ENCODE measurements at places on chromosomes 2 and 18.
A peak's percentile ranks its signal among the peaks of the same experiment; 100 is the strongest.

DNA sequence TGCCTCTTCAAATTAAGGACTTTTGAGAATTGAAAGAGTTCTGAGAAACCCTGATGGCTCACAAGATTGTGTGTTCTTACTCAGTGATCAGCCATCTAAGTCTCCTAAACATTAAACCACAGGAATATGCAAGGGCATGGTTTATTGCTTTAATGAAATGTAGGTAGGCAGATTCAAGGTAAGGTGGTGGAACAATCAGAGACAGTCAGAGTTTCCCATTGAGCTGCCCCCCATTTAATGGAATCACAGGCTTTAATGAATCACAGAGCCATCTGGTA, 107.8 kb upstream of the LRATD1 start:
- H3K27me3 ChIP-seq, result no peaks in the 10 kb centered on the region
- H3K36me3 ChIP-seq, result no peaks in the 10 kb centered on the region
- no peaks in the 10 kb centered on the region for H3K4me1 ChIP-seq
- no peak overlapping the region for H3K4me3 ChIP-seq
- H3K27ac ChIP-seq, result no peak overlapping the region

DNA sequence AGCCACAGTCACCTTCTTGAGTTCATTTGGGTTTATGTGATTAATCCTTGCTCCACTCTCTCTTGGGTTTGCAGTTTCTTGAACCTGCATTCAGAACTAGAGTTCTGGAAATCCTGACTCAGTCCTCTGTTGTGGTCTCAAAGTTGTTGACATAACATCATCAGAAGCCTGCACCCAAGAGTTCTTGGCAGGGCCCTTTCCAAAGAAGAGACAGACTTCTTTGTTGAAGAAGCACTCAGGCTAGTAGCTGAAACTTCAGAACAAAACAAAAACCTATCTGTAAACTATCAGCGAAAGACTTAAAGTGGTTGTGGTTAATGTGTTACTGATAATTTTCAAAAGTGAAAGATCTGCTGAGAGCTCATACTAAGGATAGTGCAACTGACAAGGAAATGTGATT, 120.8 kb downstream of the FAM168B start:
- no peak overlapping the region for H3K4me3 ChIP-seq
- no peak overlapping the region for H3K27ac ChIP-seq
- no peak for DNase-seq
- no peaks in the 10 kb centered on the region for H3K36me3 ChIP-seq
- no peaks in the 10 kb centered on the region for H3K4me1 ChIP-seq
- H3K27me3 ChIP-seq, result no peaks in the 10 kb centered on the region

GRCh38 chr2:192539306-192539705, 344.6 kb upstream of the TMEFF2 start:
- no peak overlapping the region for H3K4me3 ChIP-seq
- DNase-seq, result no peak
- no peak overlapping the region for H3K27ac ChIP-seq
- no peaks in the 10 kb centered on the region for H3K4me1 ChIP-seq
- no peaks in the 10 kb centered on the region for H3K27me3 ChIP-seq

GRCh38 chr2:231364961-231365810, 30.3 kb upstream of the B3GNT7 start:
- DNase-seq, result no peak
- no peaks in the 10 kb centered on the region for H3K36me3 ChIP-seq
- H3K4me3 ChIP-seq, result no peak overlapping the region
- no peak overlapping the region for H3K27ac ChIP-seq
- peaks cover 26% of the 10 kb centered on the region for H3K4me1 ChIP-seq

DNA sequence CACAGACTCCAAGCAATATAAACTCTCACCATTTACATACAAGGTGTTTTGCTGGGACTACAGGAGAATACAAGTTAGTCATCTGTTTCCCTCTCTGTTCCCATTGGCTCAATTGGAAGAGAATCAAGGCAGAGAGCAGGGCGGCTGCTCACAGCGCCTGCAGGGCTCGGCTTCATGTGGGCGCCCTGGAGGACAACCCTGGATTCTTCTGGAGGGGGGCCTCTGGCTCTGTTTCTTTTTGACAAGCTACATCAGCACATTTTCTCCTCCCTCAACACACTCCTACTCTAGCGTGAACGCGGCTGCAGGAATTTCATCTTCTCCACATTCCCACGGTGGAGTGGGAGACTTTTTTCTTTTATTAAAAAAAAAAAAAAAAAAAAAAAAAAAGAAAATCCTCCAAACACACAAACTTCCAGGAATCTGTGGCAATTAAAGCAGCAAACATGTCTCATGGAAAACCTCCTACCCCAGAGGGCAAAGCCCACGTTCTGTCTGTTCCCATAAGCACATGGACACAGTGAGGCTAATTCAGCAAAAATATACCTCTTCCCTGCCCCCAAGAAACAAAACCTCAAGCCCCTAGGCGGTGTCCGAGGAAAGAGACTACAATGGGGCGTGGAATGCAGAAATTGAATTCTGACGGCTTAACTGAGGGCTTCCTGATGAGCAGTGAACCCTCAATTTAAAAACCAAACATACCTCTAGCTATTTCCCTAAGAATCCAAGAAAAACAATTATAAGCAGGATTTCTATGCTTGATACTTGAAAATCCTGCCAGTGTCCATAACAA, 50.6 kb downstream of the PARD6G start:
- H3K4me1 ChIP-seq, result no peaks in the 10 kb centered on the region
- no peak overlapping the region for H3K4me3 ChIP-seq
- H3K27ac ChIP-seq, result peak overlapping the region; percentile 19
- no peak for DNase-seq

- H3K4me3 ChIP-seq, result no peak overlapping the region
- H3K27me3 ChIP-seq, result no peaks in the 10 kb centered on the region
- no peak for DNase-seq
These were observed 145.5 kb downstream of the FTCDNL1 start for GRCh38 chr2:199705538-199705937.

GRCh38 chr18:44766450-44766849, 85.8 kb downstream of the SETBP1 start:
- DNase-seq, result no peak
- no peaks in the 10 kb centered on the region for H3K36me3 ChIP-seq
- H3K4me3 ChIP-seq, result no peak overlapping the region
- H3K27me3 ChIP-seq, result no peaks in the 10 kb centered on the region
- H3K27ac ChIP-seq, result no peak overlapping the region
- no peaks in the 10 kb centered on the region for H3K4me1 ChIP-seq

GRCh38 chr18:44171301-44171700, 509.4 kb upstream of the SETBP1 start:
- H3K36me3 ChIP-seq, result no peaks in the 10 kb centered on the region
- H3K4me1 ChIP-seq, result no peaks in the 10 kb centered on the region
- no peak for DNase-seq
- no peak overlapping the region for H3K4me3 ChIP-seq

GRCh38 chr2:45578056-45578843, 32.8 kb downstream of the SRBD1 start:
- H3K4me3 ChIP-seq, result no peak overlapping the region
- H3K27me3 ChIP-seq, result no peaks in the 10 kb centered on the region
- no peaks in the 10 kb centered on the region for H3K4me1 ChIP-seq
- peaks cover 12% of the 10 kb centered on the region for H3K36me3 ChIP-seq
- DNase-seq, result no peak

- H3K4me3 ChIP-seq, result peak overlapping the region; percentile 22
- H3K27ac ChIP-seq, result no peak overlapping the region
- peaks cover 7% of the 10 kb centered on the region for H3K4me1 ChIP-seq
- H3K27me3 ChIP-seq, result peaks cover 58% of the 10 kb centered on the region
- DNase-seq, result no peak
These were observed 12.4 kb downstream of the KIF5C start for GRCh38 chr2:148887350-148888002.

DNA sequence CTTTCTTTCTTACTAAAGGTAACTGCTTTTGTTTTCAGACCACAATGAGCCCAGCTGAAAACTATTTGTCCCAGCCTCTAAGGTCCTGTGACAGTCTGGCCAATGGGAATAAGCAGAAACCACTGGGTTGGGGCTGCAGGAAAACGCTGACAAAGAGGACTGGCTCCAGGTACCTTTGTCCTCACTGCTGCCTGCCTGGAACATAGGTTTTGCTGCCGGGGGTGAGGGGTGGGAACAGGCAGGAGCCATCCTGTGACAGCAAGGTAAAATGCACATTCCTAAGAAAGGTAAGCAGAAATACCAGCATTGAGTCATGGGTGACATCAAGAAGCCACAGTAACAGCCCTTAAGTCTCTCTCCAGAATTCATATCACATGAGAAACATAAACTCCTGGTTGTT, 21.6 kb downstream of the PTPN2 start:
- peaks cover 41% of the 10 kb centered on the region for H3K4me1 ChIP-seq
- H3K27ac ChIP-seq, result no peak overlapping the region
- no peak for DNase-seq
- H3K36me3 ChIP-seq, result no peaks in the 10 kb centered on the region

- no peak for DNase-seq
- H3K4me3 ChIP-seq, result no peak overlapping the region
- H3K27ac ChIP-seq, result no peak overlapping the region
- peaks cover 24% of the 10 kb centered on the region for H3K4me1 ChIP-seq
- no peaks in the 10 kb centered on the region for H3K36me3 ChIP-seq
These were observed 146.3 kb downstream of the WDSUB1 start for GRCh38 chr2:159140070-159140769.

DNA sequence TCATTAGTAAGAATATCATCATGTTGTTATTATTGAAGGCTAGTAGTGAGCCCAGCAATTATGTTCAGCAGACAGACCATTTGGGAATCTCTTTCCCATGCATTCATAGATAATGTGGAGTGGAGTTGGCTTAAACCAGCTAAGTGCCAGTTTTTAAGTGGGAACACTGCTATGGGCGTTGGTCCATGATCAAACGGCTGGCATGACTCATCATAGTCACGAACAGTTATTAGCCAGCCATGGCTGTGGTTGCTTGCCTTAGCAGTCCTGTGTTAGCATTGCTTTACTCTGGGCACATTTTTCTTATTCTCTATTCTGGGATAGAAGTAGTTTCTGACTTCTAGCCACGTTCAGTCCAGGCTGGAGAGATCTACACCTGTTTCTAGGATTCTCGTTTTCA, 17.7 kb downstream of the EIF4E2 start:
- H3K36me3 ChIP-seq, result peaks cover 100% of the 10 kb centered on the region
- no peak overlapping the region for H3K4me3 ChIP-seq
- no peaks in the 10 kb centered on the region for H3K27me3 ChIP-seq
- no peak for DNase-seq
- peaks cover 5% of the 10 kb centered on the region for H3K4me1 ChIP-seq

- no peak overlapping the region for H3K27ac ChIP-seq
- H3K27me3 ChIP-seq, result no peaks in the 10 kb centered on the region
- DNase-seq, result no peak
- H3K4me3 ChIP-seq, result no peak overlapping the region
- H3K4me1 ChIP-seq, result no peaks in the 10 kb centered on the region
These were observed 233.4 kb upstream of the GALNT5 start for GRCh38 chr2:157024129-157024528.

GRCh38 chr2:128550389-128550788, 231.7 kb upstream of the HS6ST1 start:
- no peak overlapping the region for H3K27ac ChIP-seq
- no peak overlapping the region for H3K4me3 ChIP-seq
- H3K27me3 ChIP-seq, result no peaks in the 10 kb centered on the region
- H3K4me1 ChIP-seq, result no peaks in the 10 kb centered on the region
- no peaks in the 10 kb centered on the region for H3K36me3 ChIP-seq
- no peak for DNase-seq

GRCh38 chr2:24877067-24877466, 43.0 kb downstream of the ADCY3 start:
- H3K4me3 ChIP-seq, result no peak overlapping the region
- no peak overlapping the region for H3K27ac ChIP-seq
- no peaks in the 10 kb centered on the region for H3K27me3 ChIP-seq
- no peaks in the 10 kb centered on the region for H3K4me1 ChIP-seq
- DNase-seq, result no peak

DNA sequence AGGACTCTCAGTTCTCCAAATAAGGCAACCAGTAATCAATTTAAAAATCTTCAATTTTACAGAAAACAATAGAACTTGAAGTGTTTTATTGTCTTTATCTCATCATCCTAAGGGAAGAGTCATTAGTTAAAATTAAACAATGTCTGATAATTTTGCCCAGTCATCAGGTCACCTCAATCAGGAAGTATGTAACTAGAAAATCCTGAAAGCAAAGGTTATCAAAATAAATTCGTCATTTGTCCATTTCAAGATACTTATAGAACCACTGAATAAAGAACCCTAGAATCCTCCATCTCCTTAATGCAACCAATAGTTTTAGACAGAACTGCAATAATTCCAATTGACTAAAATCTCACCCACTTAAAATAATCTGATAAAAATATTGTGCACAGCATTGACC, 115.2 kb downstream of the NCKAP5 start:
- no peak overlapping the region for H3K27ac ChIP-seq

DNA sequence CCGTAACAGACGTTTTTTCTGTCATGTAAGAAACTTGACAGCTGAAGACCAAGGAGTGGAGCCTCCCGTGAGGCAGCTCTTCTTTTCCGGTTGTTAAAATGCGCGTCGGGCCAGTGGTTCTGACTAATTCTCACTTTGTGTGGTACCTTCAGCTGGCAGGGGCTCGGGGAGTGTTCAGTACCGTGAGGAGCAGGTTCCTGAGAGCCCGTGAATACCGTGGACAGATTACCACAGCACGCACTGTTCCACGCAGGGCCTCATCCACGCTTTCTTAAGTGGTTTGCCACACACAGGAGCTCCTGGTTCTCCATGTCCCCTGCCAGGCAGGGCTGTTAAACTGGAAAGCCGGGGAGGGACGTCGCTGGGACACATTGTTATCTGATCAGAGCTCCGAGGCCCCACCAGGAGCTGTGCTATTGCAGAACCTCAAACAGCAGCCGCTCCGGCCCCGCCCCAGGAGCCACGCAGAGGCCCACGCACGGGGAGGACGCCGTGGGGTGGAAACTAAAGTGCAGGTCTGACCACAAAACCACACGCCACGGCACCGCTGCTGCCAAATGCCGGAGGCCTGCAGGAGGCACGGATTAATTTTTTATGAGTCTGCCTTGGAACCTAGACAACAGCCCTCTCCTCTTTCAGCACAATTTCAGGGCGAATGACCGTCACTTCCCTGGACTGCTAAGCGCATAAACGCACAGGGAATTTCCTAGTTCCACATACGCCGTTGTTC, 43.3 kb downstream of the NFATC1 start:
- H3K4me1 ChIP-seq, result no peaks in the 10 kb centered on the region
- no peaks in the 10 kb centered on the region for H3K27me3 ChIP-seq
- H3K4me3 ChIP-seq, result no peak overlapping the region
- H3K27ac ChIP-seq, result no peak overlapping the region
- DNase-seq, result no peak
- peaks cover 27% of the 10 kb centered on the region for H3K36me3 ChIP-seq

- DNase-seq, result no peak
- H3K27me3 ChIP-seq, result no peaks in the 10 kb centered on the region
- no peaks in the 10 kb centered on the region for H3K36me3 ChIP-seq
- H3K4me3 ChIP-seq, result no peak overlapping the region
These were observed 76.8 kb downstream of the ALPK2 start for GRCh38 chr18:58552057-58552461.

GRCh38 chr2:28162564-28162963, 230.1 kb upstream of the FOSL2 start:
- no peak overlapping the region for H3K27ac ChIP-seq
- H3K36me3 ChIP-seq, result no peaks in the 10 kb centered on the region
- peaks cover 12% of the 10 kb centered on the region for H3K4me1 ChIP-seq
- DNase-seq, result no peak
- no peak overlapping the region for H3K4me3 ChIP-seq

Measured in left lung (tissue), 14 donors.